AG20443 (cell line): ENCODE measurements at places on chromosomes 12 and 14.

GRCh38 chr12:113161415-113162016 lies 12.0 kb downstream of the CFAP73 start:
- DNase-seq, result no peak

- peak; percentile 77 for DNase-seq
Observed at GRCh38 chr14:81401420-81402122, 1.4 kb upstream of the STON2 start.

GRCh38 chr14:69675877-69676416 lies 64.6 kb downstream of the SUSD6 start:
- no peak for DNase-seq

DNA sequence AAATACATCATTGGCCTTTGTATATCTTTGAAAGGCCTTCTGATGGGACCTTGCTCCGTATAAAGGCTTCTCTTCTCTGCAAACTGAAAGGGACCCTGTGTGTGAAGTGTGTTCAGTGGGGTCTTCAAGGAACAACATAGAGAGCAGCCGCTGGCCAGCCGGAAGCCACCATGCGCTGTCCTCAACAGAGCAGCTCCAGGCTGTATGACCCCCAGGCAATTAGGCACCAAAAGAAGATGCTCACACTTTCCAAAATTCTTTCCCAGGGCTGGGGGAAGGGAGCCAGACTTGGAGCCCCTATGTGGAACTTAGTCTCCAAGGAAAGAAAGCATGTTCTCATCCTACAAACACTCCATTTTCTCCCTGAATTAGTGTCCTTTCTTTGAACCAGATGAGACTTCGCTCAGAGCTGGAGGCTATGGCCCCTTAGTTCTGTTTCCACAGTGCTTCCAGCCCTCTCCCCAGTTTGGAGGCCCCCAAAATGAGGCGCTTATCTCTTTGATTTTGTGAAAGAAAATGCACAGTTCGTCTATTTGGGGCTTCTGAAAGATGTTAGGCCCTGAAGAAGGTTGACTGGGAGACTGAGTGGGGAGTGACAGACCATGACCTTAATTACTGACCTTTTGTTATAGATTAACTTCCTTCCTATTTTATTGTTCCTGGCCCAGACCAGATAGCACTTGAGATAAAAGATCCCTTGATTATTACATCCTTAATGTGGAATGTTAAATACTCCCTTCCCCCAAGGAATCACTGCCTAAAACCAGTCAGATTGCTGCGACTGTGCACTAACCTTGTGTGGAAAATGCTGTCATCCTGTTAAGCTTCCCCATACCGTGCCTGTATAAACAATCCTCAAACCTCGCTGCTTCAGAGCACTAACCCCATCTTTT lies 128.3 kb upstream of the FGD4 start:
- DNase-seq, result no peak

DNA sequence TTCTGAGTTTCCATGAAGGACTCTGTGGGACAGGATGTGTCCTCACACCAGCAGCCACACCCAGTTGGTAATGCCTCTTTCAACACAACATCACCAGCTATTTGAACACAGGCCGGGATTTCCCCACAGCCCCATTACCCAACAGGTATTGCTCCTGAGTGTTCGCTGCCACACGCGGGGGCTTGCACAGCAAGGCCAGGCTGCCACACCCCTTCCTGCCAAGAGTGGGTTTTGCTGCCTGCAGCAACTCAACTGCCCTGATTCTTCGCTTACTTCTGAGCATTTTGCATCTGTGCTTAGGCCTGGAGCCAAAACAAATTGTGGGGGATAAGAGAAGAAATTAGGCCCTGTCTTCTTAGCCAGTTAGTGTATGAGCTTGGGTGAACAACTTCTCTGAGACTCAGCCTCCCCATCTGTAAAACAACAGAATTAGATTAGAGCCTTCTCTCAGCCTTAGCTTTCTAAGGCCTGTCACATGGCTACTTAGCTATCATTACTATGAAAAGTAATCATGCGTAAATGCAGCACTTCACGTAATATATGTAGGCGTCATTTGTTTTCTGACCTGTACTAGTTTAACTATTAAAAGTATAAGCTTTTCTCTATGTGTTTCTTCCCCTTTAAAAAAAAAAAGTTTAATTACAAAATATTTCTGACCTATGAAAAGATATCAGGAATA lies 20.0 kb downstream of the CKAP4 start:
- peak; percentile 35 for DNase-seq

DNA sequence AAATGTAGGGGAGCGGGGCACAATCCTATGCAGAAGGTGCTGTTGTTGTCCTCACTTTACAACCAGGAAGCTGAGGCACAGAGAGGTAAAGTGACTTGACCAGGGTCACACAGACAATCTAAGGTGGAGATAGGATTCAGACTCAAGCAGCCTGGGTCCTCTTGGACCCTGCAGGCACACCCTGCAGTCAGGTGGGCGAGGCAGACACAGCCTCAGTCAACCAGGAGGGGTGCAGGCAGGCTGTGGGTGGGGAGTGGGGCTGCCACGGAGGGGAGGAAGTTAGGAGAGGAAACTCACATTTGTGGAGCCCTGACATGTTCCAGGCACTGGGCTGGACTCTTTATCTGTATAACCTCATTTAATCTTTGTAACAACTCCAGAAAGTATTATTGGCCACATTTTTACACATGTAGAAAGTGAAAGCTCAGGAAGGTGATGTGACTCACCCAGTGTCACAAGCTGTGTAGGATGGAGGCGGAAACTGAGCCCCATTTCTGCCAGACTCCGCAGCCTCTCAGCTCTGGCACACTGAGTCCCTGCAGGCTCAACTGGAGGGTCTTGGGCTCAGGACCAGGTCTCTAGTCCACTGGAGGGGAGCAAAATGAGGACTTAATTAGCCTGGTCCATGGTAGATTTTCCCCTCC lies 24.9 kb upstream of the CHGA start:
- DNase-seq, result no peak

GRCh38 chr12:106084014-106084671 lies 54.6 kb downstream of the NUAK1 start:
- DNase-seq, result peak; percentile 77

DNA sequence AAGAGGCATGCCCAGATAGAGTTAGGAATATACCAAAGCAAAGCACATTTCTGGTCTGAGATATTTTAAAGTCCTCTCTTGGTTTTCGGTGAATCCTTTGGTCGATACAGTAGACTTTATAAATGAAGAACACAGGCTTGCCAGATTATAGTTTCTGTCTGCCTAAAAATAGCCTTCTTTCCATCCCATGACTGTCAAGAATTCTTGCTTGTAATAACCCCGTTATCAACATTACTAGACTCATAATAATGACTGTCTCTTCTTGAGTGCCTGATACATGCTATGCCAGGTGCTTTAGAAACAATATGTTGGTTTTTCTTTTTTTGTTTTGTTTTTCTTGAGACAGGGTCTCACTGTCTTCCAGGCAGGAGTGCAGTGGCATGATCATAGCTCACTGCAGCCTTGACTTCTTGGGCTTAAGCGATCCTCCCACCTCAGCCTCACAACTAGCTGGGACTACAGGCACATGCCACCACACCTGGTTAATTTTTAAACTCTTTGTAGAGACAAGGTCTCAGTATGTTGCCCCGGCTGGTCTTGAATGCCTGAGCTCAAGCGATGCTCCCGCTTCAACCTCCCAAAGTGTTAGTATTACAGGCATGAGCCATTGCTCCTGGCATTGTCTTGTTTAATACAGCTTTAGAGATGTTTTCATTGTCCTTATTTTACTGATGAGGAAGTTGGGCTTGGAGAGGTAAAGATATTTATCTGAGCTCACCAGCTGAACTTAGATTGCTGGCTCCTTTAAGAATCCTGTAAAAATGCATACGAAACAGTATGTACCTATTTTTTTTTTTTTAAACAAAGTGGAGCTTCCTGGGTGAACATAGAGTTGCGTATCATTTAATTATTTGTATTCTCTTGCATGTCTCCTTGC lies 30.4 kb downstream of the CHST11 start:
- DNase-seq, result no peak

- DNase-seq, result no peak
Observed at GRCh38 chr12:32595251-32595650, 83.8 kb upstream of the DNM1L start.

- DNase-seq, result no peak
Observed at GRCh38 chr12:50005175-50005574, 20.1 kb downstream of the RACGAP1 start.

DNA sequence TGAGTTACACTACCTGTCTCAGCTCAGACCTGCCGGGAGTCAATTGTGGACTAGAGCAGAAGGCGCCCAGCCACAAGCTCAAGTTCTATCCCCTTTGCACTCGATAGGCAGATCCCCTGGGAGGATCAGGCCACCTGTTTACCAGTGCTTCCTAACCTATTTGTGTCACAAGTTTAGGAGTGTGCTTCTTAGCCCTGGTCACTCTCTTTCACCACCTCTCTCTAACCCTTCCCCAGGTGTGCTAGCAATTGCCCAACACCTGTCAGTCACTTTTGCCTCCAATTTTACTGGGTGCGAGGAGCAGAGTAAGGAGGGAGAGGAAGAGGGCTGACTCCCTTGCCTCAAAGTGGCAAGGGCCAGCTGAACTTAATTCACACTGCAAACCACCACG lies 745 bp upstream of the NAA30 start:
- DNase-seq, result no peak

- DNase-seq, result no peak
Observed at GRCh38 chr12:54261815-54262402, 18.0 kb downstream of the CBX5 start.

DNA sequence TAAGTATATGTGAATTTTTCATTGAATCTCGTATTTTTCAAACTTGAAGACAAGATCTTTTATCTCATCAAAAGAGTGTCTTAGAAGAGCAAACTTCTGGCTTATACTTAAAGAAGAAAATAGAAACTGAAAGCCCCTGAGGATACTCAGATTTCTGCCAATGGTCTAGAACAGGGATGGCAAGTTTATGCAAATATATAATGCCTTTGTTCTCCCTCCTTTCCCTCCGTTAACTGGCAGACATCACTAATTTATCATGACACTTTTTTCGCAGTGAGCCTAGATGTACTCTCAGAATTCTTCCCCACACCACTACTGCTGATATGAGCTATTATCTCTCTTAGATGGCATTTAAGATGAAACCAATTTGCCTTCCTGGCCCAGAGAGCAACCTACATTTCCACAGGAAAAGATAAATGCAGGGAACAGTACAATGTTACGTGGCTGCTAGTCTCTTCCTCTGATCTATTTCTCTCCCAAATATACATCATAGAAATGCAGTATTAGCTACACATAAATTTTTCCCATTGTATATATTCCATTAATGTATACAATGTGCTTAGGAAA lies 40.0 kb upstream of the DAAM1 start:
- DNase-seq, result no peak

GRCh38 chr14:64363265-64363846 lies 24.8 kb upstream of the MTHFD1 start:
- no peak for DNase-seq

- DNase-seq, result no peak
Observed at GRCh38 chr14:95043732-95044462, 113.4 kb downstream of the DICER1 start.

GRCh38 chr12:95143621-95144205 lies 70.3 kb upstream of the NR2C1 start:
- peak; percentile 44 for DNase-seq

- no peak for DNase-seq
Observed at GRCh38 chr14:64804754-64805260, 74.9 kb downstream of the SPTB start.

GRCh38 chr12:120397824-120398540 lies 29.0 kb upstream of the MSI1 start:
- no peak for DNase-seq

- no peak for DNase-seq
Observed at GRCh38 chr12:130792821-130793553, 46.1 kb downstream of the STX2 start.

DNA sequence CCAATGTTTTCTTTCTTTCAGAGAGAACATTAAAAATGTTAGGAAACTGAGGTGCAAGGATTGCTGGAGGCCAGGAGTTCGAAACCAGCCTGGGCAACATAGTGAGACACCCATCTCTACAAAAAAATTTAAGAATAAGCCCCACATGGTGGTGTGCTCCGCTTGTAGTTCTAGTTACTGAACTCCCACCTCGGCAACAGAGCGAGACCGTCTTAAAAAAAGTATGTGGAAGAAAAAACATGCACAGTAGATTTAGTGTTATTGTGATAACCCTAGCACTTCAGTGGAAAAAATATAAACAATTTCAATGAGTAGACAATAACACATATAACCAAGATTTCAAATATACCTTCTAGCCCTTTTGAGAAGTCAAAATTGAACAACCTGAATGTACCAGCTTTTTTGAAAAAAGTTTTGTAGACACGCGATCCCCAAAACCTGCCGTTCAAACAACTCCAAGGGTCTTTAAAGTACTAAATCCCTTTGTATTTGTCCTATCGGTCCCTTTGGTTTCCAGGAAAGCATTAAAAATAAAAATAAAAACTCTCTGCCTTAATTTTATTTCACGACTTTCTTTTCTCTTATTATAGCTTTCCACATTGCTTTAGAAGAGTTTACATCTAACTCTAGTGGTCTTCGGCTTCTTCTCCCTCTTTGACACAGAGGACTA lies 1.0 kb upstream of the ANO6 start:
- DNase-seq, result peak; percentile 21

- peak; percentile 86 for DNase-seq
Observed at GRCh38 chr12:110039085-110039807, 9.1 kb downstream of the C12orf76 start.
